ENCODE measurements at places on chromosomes 3 and 15. TPM values are rescaled to one million over a fixed set of nuclear protein-coding genes. Genes with fewer than 3 reads are reported as not detected.

Gene TNFAIP8L3
- polyA plus RNA-seq, result 1.4 TPM

Gene SLC12A8
- 0.31 TPM for polyA plus RNA-seq

Gene TMEM42
- 15.3 TPM for polyA plus RNA-seq

Gene CTXN2
- not detected for polyA plus RNA-seq

Gene CPLX3
- not detected for polyA plus RNA-seq

Gene CD96
- 0.36 TPM for polyA plus RNA-seq

Gene GOLGA8J
- polyA plus RNA-seq, result 1.8 TPM

Gene RABL3
- 23.0 TPM for polyA plus RNA-seq

Gene PHLDB2
- polyA plus RNA-seq, result 59.1 TPM

Gene TMCO5A
- not detected for polyA plus RNA-seq

Gene SUCNR1
- not detected for polyA plus RNA-seq

Gene SOX14
- polyA plus RNA-seq, result not detected

Gene GP5
- polyA plus RNA-seq, result 0.11 TPM

Gene DNAJA4
- polyA plus RNA-seq, result 77.8 TPM

Gene C3orf49
- polyA plus RNA-seq, result 0.30 TPM

Gene RTP3
- 0.09 TPM for polyA plus RNA-seq

Gene C3orf22
- not detected for polyA plus RNA-seq

Gene LIPC
- polyA plus RNA-seq, result 2.1 TPM

Gene XCR1
- polyA plus RNA-seq, result 0.30 TPM

Gene ACTRT3
- polyA plus RNA-seq, result 2.8 TPM

Gene LDHAL6B
- polyA plus RNA-seq, result 0.14 TPM

Gene WDR72
- 0.61 TPM for polyA plus RNA-seq

Gene TTLL13
- not detected for polyA plus RNA-seq

Gene PLA2G4E
- polyA plus RNA-seq, result 0.90 TPM

Gene GHRL
- polyA plus RNA-seq, result 2.6 TPM

Gene ANKUB1
- not detected for polyA plus RNA-seq

Gene GOLGA6B
- polyA plus RNA-seq, result not detected

Gene XYLB
- 2.7 TPM for polyA plus RNA-seq

Gene C15orf62
- 0.64 TPM for polyA plus RNA-seq

Gene TNNC1
- 641 TPM for polyA plus RNA-seq

Gene SIDT1
- 2.7 TPM for polyA plus RNA-seq

Gene TMEM212
- not detected for polyA plus RNA-seq

Gene UTS2B
- polyA plus RNA-seq, result not detected

Gene CXCR6
- 0.18 TPM for polyA plus RNA-seq

Gene HDDC3
- polyA plus RNA-seq, result 11.6 TPM

Gene GOLGA8S
- polyA plus RNA-seq, result 0.44 TPM

Gene GRIP2
- 25.9 TPM for polyA plus RNA-seq

Gene CLDN16
- 0.08 TPM for polyA plus RNA-seq

Gene GALNT15
- 0.79 TPM for polyA plus RNA-seq

Gene SPESP1
- 3.1 TPM for polyA plus RNA-seq

Gene ERICH6
- not detected for polyA plus RNA-seq

Gene HRG
- polyA plus RNA-seq, result 0.53 TPM

Gene AMT
- polyA plus RNA-seq, result 6.7 TPM

Gene SLC6A1
- polyA plus RNA-seq, result 1.5 TPM

Data from muscle of leg (tissue), 16 donors.